T-helper 17 cell (primary cell): ENCODE measurements at places on chromosomes 1 and 21. TPM values are rescaled to one million over a fixed set of nuclear protein-coding genes. Genes with fewer than 3 reads are reported as not detected.
A peak's percentile ranks its signal among the peaks of the same experiment; 100 is the strongest.

The OR2L3 gene
- total RNA-seq: not detected

The JUN gene
- total RNA-seq: 2,007 TPM

GRCh38 chr1:220701974-220702373 lies 11.8 kb downstream of the C1orf115 start:
- DNase-seq: no peak

GRCh38 chr1:68438310-68438709 lies 11.4 kb downstream of the RPE65 start:
- no peak for DNase-seq

DNA sequence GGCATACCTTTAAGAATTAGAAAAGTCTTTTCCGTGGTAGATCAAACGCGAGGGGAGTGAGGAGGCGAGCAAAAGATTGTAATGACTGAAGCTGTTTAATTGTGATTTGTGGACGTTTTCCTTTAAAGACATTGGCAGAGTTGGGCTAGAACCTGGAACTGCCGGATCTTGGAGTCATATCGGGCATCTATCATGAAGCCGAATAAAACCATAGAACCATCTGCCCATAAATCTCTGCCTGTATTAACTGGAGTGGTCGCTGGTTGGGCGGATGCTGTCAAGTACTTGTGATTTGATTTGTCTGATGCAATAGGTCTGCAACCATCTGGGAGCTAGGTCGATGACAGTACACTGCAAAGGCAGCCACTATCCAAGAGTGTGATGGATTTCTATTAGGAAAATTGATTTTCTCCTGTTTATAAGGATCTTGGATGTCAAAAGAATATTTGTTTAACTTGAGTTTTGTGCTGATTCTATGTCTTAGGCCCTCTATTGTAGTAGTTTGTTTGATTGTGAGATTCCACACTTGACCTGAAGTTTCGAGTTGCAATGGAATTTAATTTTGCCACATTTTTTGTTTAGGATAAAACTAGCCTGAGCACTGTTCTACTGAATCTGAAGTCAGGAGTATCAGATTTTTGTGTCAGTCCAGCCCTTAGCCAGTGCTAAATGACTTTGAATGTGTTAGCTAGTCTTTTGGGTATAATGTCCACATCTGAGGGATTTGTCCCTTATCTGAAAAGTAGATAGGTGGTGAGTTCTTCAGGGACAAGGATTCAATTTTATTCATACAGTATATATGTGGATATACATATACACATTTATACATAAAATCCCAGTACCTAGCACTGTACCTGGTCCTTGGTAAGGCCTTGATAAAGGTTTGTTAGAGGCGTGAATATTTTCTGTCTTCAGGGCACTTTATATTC lies 1.2 kb downstream of the SARS1 start:
- no peak for DNase-seq

- DNase-seq: no peak
Observed at GRCh38 chr1:6944434-6944833, 159.2 kb downstream of the CAMTA1 start.

DNA sequence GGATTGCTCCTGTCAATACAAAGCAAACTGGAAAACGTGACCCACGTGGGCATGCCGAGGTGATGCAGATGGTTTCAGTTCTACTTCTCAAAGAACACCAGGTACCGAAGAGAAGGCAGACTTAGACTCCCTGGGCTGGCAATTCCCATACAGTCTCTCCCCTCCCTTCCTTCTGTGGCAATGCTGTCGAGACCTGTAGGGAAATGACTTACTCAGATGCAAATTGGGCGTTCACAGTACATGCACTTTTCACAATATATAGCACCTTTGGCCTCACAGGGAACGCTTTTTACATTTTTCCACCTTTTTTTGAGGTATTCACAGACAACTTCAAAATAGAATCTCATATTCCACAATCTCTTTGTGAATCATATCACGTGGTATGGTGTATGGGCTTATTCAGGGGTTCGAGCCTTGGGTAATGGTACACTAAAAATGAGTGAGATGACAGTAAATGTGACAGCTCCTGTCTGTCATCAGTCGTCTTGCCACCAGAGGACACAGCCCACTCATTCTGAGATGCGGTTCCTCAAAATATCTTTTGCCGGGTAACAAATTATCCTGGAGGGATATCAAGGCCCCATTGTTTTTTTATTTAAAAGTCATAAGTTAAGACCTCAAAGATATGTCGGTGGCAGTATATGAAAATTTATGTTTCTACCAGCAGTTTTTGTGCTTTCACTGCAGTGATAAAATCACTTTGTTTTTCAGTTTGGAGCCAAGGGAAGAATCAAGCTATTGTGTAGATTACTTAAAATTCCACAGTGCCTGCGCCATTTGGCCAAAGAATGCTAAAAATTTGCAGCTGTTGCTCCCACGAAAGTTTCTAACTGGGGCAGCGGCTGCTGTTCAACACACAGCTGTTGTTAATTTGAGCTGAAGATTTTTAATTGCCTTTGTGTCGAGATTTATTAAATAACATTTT lies 168.4 kb downstream of the ZZZ3 start:
- no peak for DNase-seq

DNA sequence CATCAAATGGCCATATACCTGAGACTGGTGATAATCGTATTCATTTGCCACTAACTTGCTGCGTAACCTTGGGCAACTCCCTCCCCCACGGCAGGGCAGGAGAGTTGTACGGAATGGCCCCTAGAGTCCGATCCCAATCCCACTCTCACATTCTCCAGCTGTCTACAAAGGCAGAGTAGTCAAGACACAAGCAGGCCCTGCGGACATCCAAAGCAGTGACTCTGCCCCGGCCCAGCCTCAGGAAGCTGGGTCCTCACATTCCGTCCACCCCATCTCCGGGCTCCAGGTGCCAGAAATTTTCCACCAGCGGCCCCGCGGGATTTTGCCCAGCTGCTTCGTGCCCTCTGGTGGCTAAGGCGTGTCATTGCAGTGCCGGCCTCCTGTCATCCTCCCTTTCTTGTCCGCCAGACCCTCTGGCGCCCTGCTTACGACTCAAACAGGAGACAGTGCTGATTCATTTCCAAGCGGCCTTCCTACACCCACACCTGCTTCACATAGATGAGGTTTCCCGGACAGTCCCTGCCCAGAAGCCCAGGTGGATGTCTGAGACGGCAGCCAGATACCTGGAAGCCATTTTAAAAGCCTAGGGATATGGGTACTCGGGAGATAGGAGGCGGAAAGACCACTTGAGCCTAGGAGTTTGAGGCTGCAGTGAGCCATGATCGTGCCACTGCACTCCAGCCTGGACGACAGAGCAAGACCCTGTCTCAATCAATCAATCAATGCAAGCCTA lies 2.9 kb upstream of the S100A2 start:
- DNase-seq: peak; percentile 71
